ENCODE measurements at places on chromosomes 11 and 22.

GRCh38 chr11:57497303-57498247 is 17.9 kb downstream of the SLC43A1 start:
- H3K4me3 ChIP-seq, result no peak overlapping the region
- peaks cover 1% of the 10 kb centered on the region for H3K4me1 ChIP-seq
- peaks cover 33% of the 10 kb centered on the region for H3K36me3 ChIP-seq
- H3K27ac ChIP-seq, result no peak overlapping the region
- H3K27me3 ChIP-seq, result no peaks in the 10 kb centered on the region

- no peaks in the 10 kb centered on the region for H3K4me1 ChIP-seq
- no peak overlapping the region for H3K27ac ChIP-seq
- no peak overlapping the region for H3K4me3 ChIP-seq
- peaks cover 42% of the 10 kb centered on the region for H3K27me3 ChIP-seq
- no peak for DNase-seq
Observed at GRCh38 chr11:9099617-9100016, 8.2 kb upstream of the SCUBE2 start.

DNA sequence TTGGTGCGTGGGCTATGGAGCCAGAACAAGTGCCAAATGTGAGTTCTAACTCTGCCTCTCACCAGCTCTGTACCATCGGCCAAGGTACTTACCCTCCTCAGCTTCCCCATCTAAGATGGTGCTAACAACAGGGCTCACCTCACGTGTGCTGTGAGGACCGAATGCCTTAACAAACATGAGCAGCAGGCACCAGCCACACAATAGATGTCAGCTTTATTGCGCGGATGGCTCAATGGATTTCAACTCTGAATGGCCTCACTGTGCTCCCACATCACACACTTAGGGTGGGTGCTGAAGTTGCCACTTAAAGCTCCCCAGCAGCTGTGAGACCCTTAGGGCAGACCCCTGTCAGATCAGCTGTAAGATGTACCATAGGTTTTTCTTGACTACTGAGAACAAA is 24.1 kb downstream of the RELT start:
- H3K27ac ChIP-seq, result no peak overlapping the region
- H3K27me3 ChIP-seq, result no peaks in the 10 kb centered on the region
- H3K4me3 ChIP-seq, result no peak overlapping the region
- H3K36me3 ChIP-seq, result peaks cover 31% of the 10 kb centered on the region

DNA sequence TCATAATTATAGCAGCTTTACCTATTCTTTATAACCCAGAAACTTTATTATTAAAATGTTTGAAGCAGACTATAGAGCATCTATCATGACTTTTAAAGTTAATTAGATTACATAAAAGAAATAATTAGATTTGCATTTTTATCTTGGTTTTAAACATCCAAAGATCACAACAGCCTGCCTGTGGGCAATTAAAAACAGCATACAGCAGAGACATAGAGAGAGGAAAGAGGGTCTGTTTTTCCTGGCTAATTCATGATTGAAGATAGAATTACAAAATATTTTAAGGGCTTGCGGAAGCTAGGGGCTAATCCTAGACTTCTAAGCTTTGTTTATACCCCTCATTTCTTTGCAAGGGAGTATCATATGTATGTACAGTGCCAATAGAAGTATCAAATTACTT is 178.1 kb downstream of the SOX6 start:
- no peak overlapping the region for H3K27ac ChIP-seq
- H3K36me3 ChIP-seq, result no peaks in the 10 kb centered on the region
- H3K27me3 ChIP-seq, result no peaks in the 10 kb centered on the region
- no peak overlapping the region for H3K4me3 ChIP-seq
- DNase-seq, result no peak
- no peaks in the 10 kb centered on the region for H3K4me1 ChIP-seq

DNA sequence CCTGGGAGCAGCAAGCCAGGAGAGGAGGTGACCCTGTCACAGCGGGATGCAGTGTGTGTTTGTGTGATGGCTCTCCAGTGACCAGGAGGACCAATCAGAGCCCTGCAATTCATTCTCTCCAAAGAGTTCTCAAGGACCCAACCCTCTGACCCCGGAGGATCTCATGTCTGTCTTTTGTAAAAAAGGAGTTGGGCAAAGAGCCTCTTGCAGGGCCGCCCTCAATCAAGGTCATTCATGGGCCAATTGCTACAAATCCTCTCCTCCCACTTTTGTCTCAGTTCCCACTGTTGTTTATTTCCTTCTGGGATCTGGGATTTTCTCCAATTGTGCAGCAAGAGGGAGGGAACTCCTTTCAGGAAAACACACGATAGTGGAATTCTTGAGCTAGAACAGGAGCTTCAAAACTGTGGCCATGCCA is 4.0 kb downstream of the TECTA start:
- no peak for DNase-seq
- no peaks in the 10 kb centered on the region for H3K4me1 ChIP-seq
- H3K36me3 ChIP-seq, result no peaks in the 10 kb centered on the region

DNA sequence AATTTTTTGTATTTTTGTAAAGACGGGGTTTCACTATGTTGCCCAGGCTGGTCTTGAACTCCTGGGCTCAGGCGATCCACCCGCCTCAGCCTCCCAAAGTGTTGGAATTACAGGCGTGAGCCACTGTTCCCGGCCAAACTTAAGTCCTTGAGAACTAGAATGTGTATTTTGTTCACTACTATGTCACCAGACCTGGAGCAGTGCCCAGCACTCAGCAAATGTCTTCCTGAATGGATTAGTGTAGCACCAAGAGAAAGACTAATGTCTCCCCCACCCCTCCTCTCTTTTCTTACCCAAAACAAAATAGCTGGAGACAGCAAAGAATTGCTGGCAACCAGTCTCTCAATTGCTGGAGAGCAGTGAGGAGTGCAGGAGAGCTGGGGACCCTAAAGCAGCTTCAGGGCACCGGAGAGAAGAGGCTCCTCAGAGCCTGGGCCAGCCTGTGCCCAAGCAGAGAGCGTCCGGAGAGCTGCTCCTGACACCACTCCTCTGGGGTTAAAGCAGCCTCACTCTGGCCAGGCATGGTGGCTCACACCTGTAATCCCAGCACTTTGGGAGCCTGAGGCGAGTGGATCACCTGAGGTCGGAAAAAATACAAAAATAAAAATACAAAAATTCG is 14.9 kb downstream of the SLC25A18 start:
- no peak overlapping the region for H3K27ac ChIP-seq
- H3K27me3 ChIP-seq, result no peaks in the 10 kb centered on the region
- no peak overlapping the region for H3K4me3 ChIP-seq
- H3K4me1 ChIP-seq, result no peaks in the 10 kb centered on the region
- H3K36me3 ChIP-seq, result no peaks in the 10 kb centered on the region
- no peak for DNase-seq

DNA sequence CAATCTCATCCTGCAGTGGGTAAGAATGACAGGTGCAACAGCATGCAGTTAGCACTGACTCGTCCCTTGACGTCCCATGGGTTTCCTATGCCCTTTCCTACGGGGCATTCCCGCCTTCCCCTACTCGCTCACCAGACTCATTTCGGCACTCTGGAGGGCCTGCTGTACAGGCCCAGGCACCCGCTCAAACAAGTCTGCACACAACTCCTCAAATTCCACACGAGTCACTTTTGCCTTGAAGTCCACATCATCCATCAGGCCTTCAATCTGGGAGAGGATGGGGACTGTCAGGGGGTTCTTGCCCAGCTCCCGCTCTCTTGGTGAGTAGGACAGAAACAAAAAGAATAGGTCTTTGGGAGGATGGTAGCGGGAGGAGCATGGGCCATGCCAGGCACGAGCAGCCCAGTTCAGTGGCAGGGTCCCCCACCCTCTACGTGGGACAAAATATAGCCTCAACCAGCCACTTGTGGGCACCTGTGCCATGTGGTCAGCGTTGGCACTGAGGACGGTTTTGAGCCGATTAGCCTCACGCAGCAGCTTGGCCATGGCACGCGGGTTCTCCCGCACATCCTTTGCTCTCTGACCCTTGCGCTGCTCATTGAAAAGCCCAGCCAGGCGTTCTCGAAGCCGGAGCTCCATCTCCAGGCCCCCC is 4.7 kb downstream of the HYOU1 start:
- H3K4me3 ChIP-seq, result no peak overlapping the region
- H3K36me3 ChIP-seq, result peaks cover 85% of the 10 kb centered on the region
- peaks cover 20% of the 10 kb centered on the region for H3K4me1 ChIP-seq

DNA sequence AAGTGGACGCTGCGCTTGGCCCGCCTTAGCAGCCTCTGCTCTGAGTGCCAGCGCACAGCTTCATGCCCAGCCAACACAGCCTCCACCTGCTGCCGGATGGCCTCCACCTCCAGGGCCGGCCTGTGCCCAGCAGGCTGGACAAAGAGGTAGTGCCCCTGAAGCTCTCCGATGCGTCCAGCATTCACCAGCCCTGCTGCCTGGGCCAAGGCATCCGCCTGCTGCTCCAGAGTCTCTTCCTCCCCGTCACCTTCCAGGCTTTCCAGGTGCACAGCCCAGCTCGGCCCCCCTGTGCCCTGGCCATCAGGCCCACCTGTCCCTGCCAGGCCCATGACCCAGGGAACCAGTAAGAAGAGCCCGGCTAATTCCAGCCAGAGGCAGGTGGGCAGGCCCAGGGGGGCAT is 2.5 kb downstream of the PCSK7 start:
- no peak for DNase-seq
- H3K27me3 ChIP-seq, result no peaks in the 10 kb centered on the region
- H3K27ac ChIP-seq, result peak overlapping the region; percentile 97
- peaks cover 55% of the 10 kb centered on the region for H3K36me3 ChIP-seq
- H3K4me3 ChIP-seq, result peak overlapping the region; percentile 95
- H3K4me1 ChIP-seq, result peaks cover 40% of the 10 kb centered on the region

DNA sequence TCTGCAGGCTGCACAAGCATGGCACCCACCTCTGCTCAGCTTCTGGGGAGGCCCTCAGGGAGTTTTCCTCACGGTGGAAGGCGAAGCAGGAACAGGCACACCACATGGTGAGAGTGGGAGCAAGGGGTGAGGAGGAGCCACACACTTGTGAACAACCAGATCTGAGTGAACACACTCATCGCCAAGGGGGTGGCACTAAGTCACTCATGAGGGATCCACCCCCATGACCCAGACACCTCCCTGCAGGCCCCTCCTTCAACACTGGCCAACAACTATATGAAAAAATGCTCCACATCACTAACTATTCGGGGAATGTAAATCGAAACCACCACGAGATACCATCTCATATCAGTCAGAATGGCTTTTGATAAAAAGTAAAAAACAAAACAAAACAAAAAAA is 722 bp upstream of the KRTAP5-2 start:
- H3K27ac ChIP-seq, result no peak overlapping the region
- no peak overlapping the region for H3K4me3 ChIP-seq
- no peaks in the 10 kb centered on the region for H3K4me1 ChIP-seq
- H3K36me3 ChIP-seq, result no peaks in the 10 kb centered on the region

DNA sequence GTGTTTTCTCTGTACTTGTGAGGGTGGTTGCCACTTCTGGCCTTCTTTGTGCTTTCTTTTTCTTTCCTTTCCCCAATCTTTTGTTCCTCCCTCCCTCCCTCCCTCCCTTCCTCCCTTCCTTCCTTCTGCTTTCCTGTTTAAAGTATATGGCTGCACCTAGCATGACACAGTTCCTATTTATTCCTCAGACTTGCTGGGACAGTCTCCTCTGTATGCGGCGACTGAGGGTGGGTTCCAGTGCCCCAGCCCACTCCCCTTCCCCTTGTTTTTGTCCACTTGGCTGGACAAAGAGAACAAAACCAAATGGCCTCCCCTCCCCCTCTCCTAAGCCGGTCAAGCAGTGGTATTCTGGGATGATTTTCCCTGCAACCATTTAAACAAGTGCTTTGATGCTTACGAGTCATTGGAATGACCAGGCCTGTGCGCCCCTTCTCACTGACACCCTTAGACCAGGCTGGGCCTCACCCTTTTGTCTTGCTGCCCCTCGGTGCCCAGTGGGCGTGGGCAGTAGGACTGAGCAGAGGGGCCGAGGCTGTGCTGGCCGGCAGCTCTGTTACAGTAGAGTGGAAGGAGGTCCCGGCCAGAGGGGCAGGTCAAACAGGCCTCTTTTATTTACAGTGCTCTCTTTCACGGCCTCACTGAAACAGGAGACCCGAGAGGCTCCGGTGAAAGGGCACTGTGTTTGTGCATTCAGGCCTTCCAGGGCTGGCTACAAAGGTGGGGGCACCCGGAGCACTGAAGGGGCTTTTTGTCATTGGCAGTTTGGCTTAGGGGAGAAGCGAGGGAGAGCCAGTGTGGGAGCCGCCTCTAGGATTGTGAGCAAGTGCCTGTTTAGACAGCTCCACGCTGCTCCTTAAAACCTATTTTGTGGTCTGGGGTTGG is 32.2 kb downstream of the ZBTB16 start:
- H3K27me3 ChIP-seq, result peaks cover 5% of the 10 kb centered on the region
- H3K27ac ChIP-seq, result no peak overlapping the region
- no peak for DNase-seq
- no peaks in the 10 kb centered on the region for H3K36me3 ChIP-seq
- peaks cover 21% of the 10 kb centered on the region for H3K4me1 ChIP-seq

GRCh38 chr22:36339171-36340065 is 48.3 kb downstream of the MYH9 start:
- H3K27ac ChIP-seq, result peak overlapping the region; percentile 91
- peaks cover 84% of the 10 kb centered on the region for H3K36me3 ChIP-seq
- peaks cover 85% of the 10 kb centered on the region for H3K4me1 ChIP-seq
- DNase-seq, result no peak
- H3K27me3 ChIP-seq, result no peaks in the 10 kb centered on the region

DNA sequence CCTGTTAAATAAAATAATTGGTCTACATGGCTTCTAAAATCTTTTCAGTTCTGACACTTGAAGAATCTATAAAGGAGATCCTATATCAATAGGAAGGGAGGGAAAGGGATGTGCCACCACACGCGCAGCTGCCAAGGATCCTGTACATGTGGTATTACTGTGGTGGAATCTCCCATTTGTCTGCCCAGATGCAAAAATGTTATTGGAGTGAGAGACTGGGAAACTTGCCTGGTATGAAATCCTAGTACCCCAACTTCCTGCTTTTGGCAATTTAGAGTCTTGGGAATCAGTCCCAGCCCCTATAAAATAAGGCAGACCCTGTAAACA is 81.9 kb upstream of the PICALM start:
- no peaks in the 10 kb centered on the region for H3K36me3 ChIP-seq
- H3K4me1 ChIP-seq, result peaks cover 23% of the 10 kb centered on the region
- H3K4me3 ChIP-seq, result no peak overlapping the region
- no peak overlapping the region for H3K27ac ChIP-seq
- H3K27me3 ChIP-seq, result no peaks in the 10 kb centered on the region

GRCh38 chr11:126172596-126173038 is 38.8 kb downstream of the RPUSD4 start:
- H3K4me1 ChIP-seq, result no peaks in the 10 kb centered on the region
- DNase-seq, result no peak
- no peaks in the 10 kb centered on the region for H3K36me3 ChIP-seq
- H3K27me3 ChIP-seq, result peaks cover 2% of the 10 kb centered on the region
- no peak overlapping the region for H3K27ac ChIP-seq

GRCh38 chr11:19947537-19948114 is 212.6 kb downstream of the DBX1 start:
- H3K27me3 ChIP-seq, result peaks cover 13% of the 10 kb centered on the region
- no peaks in the 10 kb centered on the region for H3K36me3 ChIP-seq
- H3K27ac ChIP-seq, result no peak overlapping the region
- peaks cover 7% of the 10 kb centered on the region for H3K4me1 ChIP-seq
- no peak overlapping the region for H3K4me3 ChIP-seq

GRCh38 chr11:134584706-134585445 is 172.8 kb upstream of the B3GAT1 start:
- H3K36me3 ChIP-seq, result no peaks in the 10 kb centered on the region
- DNase-seq, result no peak
- peaks cover 19% of the 10 kb centered on the region for H3K4me1 ChIP-seq
- no peak overlapping the region for H3K4me3 ChIP-seq
- no peak overlapping the region for H3K27ac ChIP-seq
- peaks cover 12% of the 10 kb centered on the region for H3K27me3 ChIP-seq
